ENCODE measurements at places on chromosomes 1 and 21. TPM values are rescaled to one million over a fixed set of nuclear protein-coding genes. Genes with fewer than 3 reads are reported as not detected.

Gene THEM5
- total RNA-seq: not detected

Gene PLA2G5
- total RNA-seq: 0.36 TPM

Gene C8A
- total RNA-seq: not detected

Gene KRTAP21-2
- total RNA-seq: not detected

Gene SPATA45
- not detected for total RNA-seq

Gene MLLT11
- 11.7 TPM for total RNA-seq

Gene IL19
- not detected for total RNA-seq

Gene HNRNPU
- total RNA-seq: 609 TPM

Gene MAN1A2
- total RNA-seq: 69.4 TPM

Gene CACHD1
- 5.7 TPM for total RNA-seq

Gene LAPTM5
- total RNA-seq: 36.0 TPM

Gene DCAF8
- 91.8 TPM for total RNA-seq

Gene ANGPTL3
- not detected for total RNA-seq

Gene FMO3
- total RNA-seq: not detected
